NCI-H1417 treated with DMSO at 0.1 percent for 48 hours (cell line): ENCODE measurements at places on chromosomes 7 and 10.
A peak's percentile ranks its signal among the peaks of the same experiment; 100 is the strongest.

GRCh38 chr7:30925913-30926312, 14.3 kb downstream of the AQP1 start:
- DNase-seq = no peak

DNA sequence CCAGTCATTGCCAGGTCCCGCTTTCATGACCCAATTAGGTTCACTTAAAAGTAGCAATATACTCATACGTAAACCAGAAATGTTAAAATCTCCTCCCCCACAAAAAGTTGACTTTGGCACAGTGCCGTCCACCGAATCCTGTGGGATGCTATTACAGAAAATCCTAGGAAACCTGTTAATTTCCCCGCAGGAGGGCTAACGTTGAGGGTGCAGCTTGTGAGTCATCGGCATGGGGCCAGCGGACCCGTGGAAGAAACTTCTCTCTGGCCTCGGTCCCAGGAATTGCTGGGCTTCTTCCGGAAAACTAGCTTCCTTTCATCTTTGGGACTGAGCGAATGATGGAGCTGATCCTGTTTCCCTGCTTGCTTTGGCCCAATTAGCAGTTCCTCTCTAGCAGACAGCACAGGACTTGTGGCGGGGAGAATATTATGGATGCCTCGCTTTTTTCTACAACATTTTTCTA, 13.5 kb downstream of the CRYGN start:
- no peak for DNase-seq

DNA sequence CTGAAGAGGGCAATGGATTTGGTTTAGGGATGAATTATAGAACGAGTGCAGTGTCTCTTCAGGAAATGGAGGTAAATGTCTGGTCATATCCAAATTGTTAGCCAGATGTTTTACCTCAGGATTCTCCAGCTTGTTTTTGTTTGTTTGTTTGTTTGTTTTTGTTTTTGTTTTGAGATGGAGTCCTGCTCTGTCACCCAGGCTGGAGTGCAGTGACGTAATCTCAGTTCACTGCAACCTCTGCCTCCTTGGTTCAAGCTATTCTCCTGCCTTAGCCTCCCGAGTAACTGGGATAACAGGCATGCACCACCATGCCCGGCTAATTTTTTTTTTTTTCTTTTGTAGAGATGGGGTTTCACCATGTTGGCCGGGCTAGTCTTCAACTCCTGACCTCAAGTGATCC, 6.9 kb downstream of the C10orf120 start:
- no peak for DNase-seq

DNA sequence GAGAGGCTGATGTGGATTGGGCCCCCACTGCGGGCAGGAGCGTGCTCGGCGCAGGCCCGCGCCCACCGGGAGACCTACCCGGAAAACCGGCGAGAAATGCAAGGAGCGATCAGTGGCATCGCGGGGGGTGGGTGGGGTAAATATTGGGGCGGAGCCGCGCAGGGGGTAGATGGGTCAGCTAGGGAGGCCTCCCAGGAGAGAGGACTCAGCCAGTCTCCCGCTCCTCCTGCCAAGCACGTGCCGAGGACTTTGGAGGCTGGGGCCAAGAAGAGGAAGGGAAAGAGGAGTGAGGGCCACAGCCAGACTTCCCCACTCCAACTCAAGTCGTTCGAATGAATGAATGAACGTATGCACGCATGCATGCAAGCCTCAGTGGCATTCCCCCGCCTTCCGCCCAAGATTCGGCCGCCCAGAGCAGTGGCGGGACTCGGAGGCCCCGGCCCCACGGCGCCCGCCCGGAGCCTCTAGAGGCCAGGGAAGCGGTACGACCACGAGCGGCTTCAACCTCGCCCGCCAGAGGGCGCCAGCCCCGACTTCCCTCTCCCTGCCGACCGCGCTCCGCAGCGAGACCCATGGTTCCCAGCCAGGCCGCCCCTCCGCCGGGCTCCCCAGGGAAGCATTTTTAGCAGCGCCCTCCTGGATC, 3.6 kb downstream of the NPM3 start:
- DNase-seq = no peak

- DNase-seq = no peak
Observed at GRCh38 chr10:30645340-30645827, 15.8 kb upstream of the LYZL2 start.

DNA sequence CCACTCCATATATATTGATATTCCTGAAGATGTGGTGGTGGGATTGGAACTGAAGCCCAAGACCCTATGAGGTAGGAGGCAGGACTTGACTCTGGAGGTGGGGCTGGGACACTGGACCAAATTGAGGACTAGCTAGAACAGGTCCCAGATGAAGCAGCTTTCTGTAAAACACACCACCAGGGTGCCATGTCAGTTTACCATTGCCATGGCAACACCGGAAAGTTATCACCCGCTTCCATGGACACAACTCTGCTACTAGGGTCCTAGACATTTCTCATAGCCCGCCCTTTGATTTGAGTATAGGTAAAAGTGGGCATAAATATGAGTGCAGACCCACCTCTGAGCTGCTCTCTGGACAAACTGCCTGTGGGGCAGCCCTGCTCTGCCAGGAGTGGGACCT, 490.5 kb upstream of the PFKP start:
- no peak for DNase-seq

DNA sequence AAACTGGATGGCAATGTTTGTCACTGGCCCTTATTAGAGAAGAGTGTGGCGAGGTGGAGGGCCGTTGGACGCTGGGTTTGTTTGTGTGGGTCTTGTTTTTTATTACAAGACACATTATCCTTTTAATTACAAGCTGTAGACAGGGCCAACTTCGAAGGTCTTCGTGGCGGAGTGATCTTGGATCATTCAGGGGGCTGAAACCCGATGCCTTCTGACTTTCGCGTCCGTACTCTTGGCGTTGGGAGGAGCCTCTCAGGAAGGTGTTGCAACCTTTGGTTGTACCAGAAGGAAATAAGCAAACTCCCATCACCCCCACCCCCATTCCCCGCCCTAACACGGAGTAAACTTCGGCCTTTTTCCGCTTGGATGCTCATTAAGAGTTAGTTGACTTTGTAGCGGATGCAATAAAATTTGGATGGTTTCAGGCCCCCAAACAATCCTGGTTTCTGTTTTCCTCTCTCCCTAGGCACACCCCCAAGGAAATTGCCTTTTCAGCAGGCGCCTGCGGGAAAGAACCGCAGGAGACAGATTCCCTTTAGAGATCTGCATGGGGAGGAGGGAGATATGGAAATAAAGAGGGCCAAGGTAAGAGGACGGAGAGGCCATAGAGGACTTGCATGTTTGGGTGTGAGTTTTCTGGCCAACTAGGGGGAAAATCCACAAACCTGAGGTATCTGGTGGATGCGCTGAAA, 294.5 kb upstream of the NFE2L3 start:
- peak; percentile 94 for DNase-seq

- no peak for DNase-seq
Observed at GRCh38 chr10:116444527-116445142, 17.0 kb downstream of the PNLIPRP3 start.

DNA sequence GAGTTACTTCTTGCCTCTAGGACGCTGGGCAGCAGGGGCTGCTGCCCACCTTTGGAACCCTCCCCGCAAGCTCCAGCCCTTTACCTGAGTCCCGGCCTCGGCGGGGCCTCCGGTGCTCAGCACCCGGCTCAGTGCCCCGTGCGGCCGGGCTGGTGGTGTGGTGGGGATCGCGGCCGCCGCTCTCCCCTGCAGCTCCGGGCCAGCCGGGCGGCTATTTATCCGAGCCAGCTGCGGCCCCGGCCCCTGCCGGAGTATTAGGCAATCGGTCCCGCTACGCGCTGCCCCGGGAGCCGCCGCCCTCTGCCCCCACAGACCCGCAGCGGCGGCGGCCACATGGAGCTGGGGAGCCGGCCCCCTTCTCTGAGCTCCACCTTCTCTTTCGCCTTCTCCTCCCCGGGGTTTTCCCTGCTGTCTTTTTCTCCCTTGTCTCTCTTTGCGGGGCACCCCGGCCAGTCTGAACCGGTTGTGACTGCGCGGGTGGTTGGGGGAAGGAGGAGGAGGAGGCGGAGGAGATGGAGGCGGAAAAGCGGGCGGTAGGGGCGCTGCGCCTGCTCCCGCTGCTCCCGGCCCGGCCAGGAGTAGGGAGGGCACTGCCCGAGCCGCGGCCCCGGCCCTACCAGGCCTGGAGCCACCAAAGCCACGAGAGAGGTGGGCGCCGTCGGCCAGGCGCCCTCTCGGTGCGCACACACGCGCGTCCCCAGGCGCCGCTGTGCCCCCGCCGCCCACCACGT, at the start of gene SLC16A9:
TSS of gene SLC16A9 (minus strand) at position 456 of the 731 bp plus-strand sequence. CDS start 25,559 bp downstream, outside the sequence.
- no peak for DNase-seq

DNA sequence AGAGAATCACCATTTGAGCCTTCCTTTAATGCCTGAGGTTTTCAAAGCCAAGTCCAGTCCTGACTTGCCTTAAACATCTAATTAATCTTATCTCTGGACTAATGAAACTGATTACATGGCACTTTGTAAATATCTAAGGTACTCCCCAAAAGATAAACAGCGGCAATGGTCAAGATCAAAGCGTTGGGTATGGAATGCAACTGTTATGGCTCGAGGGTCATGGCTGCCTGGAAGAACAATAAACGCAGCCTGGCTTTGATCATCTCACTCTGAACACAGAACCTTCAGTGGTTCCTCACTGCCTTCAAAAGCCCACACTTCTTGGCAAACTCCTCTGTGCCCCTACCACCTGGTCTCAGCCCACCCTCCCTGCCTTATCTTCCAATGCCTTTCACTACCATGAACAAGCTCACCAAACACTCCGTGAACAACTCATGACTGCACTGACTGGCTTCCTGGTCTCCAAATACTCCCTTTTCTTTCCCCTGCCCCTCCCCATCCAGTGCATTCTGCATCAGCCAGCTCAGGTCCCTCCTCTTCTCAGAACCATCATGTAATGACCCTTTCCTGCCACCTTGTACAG, 150.2 kb upstream of the NFE2L3 start:
- no peak for DNase-seq

GRCh38 chr10:44853148-44853734, 57.9 kb upstream of the TMEM72 start:
- DNase-seq = no peak

DNA sequence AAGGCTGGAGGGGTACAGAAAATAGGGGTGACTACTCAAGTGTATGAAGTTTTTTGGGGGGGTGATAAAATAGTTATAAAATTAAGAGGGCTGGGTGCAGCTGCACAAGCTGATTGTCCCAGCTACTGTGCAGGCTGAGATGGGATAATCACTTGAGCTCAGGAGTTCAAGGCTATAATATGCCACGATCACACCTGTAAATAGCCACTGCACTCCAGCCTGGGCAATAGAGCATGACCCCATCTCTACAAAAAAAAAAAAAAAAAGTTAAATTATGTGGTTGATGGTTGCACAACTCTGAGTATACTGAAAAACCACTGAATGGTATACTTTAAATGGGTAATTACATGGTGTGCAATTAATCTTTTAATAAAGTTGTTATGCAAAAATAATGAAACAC, 172.9 kb downstream of the SRPK2 start:
- no peak for DNase-seq

DNA sequence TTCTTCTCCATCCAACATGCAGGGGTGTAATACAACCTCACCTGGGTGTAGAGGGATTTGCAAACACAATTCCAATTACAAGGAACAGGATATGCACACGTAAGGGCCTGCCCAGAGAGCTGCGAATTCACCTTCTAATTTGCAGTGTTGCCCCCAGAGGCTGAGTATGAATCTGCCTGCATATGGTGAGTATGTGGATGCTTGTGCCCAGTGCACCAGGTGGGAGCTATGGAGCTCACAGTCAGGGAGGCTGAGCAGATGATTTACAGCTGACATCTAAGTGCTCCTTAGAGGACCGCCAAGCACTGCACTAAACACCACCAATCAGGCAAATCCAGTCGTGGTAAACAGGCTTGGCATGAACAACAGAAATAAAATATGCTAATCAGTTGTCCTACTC, 132.0 kb downstream of the RELN start:
- DNase-seq = peak; percentile 69

- no peak for DNase-seq
Observed at GRCh38 chr10:101136007-101136707, 5.1 kb downstream of the TLX1 start.

- DNase-seq = no peak
Observed at GRCh38 chr7:147646568-147646967, 944.0 kb upstream of the C7orf33 start.

- no peak for DNase-seq
Observed at GRCh38 chr7:11082552-11083213, 109.0 kb downstream of the PHF14 start.

DNA sequence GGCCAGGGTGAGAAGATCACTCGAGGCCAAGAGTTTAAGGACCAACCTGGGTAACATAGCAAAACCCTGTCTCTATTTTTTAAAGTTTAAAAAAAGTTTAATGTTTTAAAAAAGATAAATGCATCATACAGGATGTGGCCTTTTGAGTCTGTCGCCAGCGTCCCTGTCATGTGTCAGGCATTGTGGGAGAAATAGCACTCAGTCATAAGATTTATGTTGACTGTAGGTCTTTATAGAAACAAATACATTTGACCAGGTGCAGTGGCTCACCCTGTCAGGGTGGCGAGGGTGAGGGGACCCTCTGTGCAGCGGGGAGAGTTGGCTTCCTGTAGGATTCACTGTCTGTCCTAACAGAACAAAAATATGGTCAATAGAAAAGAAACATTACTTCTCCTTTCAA, 63.5 kb upstream of the SH2B2 start:
- DNase-seq = no peak

GRCh38 chr7:105975770-105976417, 12.8 kb downstream of the CDHR3 start:
- no peak for DNase-seq

- no peak for DNase-seq
Observed at GRCh38 chr7:99504281-99504602, 220 bp upstream of the ZKSCAN5 start.

DNA sequence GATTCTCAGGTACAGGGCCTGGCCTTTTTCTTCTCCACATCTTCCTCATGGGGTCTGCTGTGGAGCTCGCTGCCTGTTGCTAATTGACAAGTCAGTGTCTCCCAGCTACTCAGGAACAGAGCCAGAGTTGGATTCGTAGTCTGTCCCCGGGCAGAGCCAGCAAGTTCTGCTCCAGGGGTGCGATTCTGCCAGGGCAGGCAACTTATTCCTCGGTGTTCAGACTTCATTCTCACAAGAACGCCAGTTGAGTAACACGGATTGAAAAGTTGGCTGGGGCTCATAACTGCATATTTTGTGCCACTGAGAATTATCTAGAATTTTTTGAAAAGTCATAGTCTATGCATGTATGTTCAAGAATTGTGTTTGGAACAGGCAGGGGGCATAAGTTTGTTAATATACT, 336.7 kb upstream of the NPVF start:
- no peak for DNase-seq

- DNase-seq = no peak
Observed at GRCh38 chr7:42068554-42069280, 168.3 kb downstream of the GLI3 start.
